ENCODE measurements at places on chromosomes 7 and 10. TPM values are rescaled to one million over a fixed set of nuclear protein-coding genes. Genes with fewer than 3 reads are reported as not detected.
A peak's percentile ranks its signal among the peaks of the same experiment; 100 is the strongest.

GRCh38 chr7:121433775-121434174 lies 37.7 kb upstream of the FAM3C start:
- no peak for DNase-seq

GRCh38 chr10:3118641-3119091 lies 51.3 kb downstream of the PFKP start:
- DNase-seq = no peak

GOLGA7B gene
- polyA plus RNA-seq = 5.3 TPM

OR2A5 gene
- polyA plus RNA-seq = not detected

GRCh38 chr10:29968585-29968984 lies 90.8 kb downstream of the JCAD start:
- DNase-seq = no peak

ANKIB1 gene
- polyA plus RNA-seq = 8.1 TPM

DNA sequence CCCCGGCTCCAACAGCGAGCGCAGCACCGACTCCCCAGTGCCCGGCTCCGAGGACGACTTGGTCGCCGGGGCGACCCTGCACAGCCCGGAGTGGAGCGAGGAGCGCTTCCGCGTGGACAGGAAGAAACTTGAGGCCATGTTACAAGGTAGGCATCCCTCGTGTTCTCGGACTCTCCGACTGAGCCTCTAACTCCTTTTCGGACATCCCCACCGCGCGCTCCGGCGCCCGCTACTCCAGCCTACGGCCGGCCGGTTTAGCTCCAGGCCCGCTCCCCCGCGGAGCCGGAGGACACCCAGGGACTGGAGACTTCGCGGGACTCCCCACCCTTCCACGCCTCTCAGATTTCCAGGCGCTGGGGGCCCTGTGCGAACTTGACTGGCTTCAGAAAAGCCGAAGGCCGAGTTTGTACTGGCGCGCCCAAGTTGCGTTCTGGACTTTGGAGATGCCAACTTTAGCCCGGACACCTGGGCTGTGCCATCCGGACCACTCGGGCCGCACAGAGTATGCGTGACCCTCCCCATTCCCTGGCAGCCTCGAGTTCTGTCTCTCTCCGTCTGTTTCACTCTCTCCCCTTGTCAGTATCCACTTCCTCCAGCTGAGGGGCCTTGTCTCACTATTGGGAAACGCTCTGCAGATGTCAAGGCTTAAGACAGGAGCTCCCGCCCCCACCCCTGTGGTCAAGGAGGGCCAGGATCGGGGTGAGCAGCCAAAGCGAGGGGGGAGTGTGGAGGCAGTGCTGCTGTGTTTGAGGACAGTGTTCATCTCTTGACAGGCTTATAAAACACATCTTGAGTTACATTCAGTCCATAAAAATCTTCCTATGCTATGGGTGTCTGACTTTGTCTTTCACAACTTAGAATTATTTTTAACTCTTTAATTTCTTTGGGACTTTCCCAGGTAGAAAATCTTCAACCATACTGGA lies 777 bp downstream of the BICC1 start:
- DNase-seq = peak; percentile 69

- no peak for DNase-seq
Measured at GRCh38 chr7:39184391-39184790, 206.7 kb downstream of the POU6F2 start.

SEMA3E gene
- 0.02 TPM for polyA plus RNA-seq

PNLIPRP3 gene
- not detected for polyA plus RNA-seq

EPDR1 gene
- 13.9 TPM for polyA plus RNA-seq

GRCh38 chr10:42149722-42150427 lies 488.5 kb downstream of the ZNF33B start:
- DNase-seq = peak; percentile 36

DNA sequence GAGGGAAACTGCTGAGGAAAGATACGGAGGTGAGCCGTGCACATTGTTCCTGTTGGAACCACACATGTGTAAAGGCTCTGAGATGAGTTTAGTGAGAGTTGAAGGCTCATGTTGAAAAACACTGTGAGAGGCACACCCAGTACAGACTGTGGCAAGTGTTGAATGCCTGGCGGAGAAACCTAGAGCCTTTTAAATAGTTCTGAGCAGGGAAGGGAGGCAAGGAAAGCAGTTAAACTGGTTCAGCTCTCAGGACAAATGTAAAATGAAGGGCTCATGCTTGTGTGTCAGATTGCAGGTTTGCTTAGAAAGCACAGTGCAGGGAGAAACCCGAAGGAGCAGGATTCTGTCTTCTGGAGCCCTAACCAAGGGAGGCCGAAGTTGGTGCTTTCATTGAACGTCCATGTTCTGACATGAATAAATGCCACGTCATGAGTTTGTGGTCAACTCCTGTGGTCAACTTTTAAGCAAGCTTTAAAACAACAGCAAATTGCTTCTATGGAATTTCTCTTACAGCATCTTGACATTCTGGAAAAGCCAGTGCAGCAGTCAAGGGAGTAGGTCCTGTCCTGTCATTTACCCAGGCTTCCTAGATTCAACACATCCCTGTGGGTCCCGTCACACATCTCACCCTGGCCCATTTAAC lies 650.9 kb upstream of the GALNT17 start:
- no peak for DNase-seq
